GM12891 (cell line): ENCODE measurements at places on chromosomes 7 and 10.

DNA sequence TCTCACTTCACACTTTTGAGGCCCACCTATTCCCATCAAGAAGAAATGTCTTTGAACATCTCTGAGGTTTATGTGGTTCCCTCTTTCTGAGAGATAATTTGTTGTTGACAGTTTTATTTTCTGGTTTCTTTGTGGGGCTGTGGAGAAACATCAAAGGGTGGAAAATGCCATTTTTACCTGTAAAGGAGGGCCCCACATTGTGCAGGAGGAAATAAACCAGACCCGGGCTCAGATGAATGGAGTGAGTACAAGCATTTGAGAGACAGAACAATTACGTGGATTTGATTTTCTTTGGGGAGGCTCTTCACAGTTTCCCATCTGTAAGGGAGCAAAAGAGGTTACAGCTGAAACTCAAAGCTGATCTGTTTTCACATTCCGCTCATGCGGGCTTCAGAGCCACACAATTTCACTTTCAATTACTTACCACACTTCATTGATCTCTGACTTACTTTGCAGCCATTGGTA lies 29.8 kb downstream of the ITPRIP start:
- DNase-seq, result no peak

DNA sequence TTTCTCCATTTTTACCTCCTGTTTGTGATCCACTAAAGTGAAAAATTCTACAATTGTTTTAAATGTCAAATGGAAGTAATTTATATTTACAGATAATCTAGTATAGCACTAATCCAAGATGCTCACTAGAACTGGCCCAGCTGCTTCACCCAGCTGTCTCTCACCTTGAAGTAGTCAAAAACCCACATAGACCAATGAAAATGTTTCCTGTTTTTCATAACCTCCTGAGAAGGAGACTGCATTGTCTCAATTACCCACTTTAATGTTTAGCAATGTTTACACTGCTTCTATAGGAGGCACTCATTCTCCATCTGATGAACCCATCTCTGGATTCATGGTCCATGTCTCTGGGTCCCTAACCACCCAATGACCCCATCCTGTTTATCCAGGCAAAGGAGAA lies 56.1 kb upstream of the ADO start:
- DNase-seq, result no peak

DNA sequence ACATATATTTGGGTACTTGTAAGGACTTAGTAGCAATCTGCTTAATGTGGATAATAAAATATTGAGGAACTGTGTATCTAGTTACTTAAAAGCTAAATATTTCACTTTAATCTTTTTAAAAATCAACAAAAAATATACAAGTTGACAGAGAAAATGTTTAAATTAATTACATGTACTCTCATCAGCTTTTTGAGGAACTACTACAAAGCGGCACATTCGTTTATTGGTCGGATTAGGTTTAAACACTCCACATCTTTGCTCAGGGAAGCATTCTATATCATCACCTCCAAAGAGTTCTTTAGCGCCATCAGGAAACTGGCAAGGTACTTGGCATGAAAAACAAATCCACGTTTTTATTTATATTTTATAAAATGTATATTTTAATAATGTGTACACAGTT lies 1.6 kb downstream of the ATOH7 start:
- DNase-seq, result no peak

DNA sequence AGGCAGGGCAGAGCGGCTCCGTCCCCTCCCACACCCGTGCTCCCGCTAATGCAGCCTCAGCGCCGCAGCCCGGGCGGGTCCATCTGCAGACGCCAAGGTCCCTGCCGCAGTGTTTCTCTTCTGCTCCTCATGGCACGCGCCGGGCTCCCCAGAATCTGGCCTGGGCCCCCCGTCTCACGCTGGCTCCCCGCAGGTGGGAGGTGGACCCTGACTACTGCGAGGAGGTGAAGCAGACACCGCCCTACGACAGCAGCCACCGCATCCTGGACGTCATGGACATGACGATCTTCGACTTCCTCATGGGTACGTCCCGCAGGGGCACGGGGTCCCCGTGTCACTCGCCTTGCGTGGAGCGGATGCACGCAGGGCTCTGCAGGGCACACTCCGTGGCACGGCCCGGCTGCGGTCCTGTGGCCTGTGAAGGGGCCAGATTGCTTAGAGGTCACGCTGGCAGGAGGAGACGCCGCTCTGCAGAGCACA lies 33.5 kb upstream of the FOXL3 start:
- no peak for DNase-seq

DNA sequence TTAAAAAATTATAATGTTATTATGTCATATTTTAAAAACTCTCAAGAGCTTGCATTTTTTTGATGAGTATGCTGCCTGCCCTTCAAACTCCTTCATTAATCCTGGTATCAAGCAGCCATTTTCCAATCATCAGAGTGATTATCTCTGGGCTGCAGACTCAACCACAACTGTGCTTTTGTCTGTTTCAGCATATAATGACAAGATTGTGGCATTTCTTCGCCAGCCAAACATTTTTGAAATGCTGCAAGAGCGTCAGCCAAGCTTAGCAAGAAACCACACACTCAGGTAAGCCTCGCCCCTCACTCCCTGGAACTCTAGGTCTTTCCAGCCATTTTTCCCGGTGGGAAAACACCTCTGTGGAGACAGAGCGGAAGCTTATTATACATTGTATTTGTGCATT lies 90.0 kb upstream of the STK17A start:
- DNase-seq, result no peak

- DNase-seq, result no peak
Observed at GRCh38 chr10:112738606-112739591, 211.1 kb upstream of the TCF7L2 start.
